Naive thymus-derived CD8-positive, alpha-beta T cell (primary cell): ENCODE measurements at places on chromosomes 16 and 17. TPM values are rescaled to one million over a fixed set of nuclear protein-coding genes. Genes with fewer than 3 reads are reported as not detected.

DNA sequence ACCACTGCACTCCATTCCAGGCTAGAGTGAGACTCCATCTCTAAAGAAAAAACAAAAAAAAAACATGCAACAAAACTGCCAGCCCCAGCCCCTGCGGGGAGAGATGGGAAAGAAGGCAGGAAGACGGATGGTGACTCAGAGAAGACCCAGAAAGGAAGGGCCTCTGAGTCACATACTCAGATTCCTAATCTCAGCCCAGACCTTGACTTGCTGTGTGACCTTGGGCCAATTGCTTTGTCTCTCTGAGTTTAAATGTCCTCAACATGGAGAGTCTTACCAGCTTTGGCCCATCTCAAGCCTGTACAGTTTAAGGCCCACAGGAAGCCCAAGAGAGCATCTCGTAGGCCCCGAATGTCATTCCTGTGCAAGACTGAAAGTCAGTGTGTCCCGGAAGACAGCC is 86.5 kb upstream of the LHX1 start:
- no peak for DNase-seq

DNA sequence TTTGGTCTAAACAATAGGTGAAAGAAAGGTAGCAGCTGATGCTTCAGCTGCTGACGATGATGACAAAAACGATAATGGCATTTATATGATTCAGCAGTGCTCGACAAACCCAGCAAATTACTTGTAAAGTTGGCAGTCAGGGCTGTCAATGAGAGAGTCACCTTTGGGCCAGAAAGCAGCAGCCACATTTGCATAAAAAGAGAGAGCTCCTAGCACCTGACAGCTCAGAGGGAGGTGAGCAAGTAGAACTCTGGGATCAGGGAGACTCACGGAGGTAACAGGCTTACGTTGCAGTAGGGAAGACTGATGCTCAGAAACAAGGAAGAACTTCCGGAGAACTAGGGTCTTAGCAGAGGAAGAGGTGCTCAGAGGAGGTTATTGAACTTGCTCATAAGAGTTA is 291.9 kb upstream of the ZFHX3 start:
- no peak for DNase-seq

- DNase-seq = no peak
Observed at GRCh38 chr16:17565605-17566004, 94.8 kb upstream of the XYLT1 start.

DNA sequence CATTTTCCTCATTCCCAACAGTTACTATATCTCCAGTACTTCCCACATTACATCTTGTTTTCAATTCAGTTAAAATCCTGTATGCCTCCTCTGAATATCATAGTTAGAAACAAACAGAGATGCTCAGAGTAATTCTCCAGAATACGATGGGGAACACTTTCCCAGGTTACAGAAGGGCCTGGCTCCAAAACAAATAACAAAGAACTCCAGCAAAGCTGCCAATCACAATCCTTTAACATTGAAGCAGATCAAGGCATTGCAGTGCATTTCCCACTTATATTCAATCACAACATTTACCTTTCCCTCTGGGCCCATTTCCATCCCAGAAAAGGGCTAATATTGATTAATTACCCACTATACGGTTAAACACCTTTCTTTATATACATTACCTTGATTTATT is 29.4 kb upstream of the PMFBP1 start:
- no peak for DNase-seq

GRCh38 chr17:33371377-33371776 is 78.3 kb upstream of the ASIC2 start:
- no peak for DNase-seq

DNA sequence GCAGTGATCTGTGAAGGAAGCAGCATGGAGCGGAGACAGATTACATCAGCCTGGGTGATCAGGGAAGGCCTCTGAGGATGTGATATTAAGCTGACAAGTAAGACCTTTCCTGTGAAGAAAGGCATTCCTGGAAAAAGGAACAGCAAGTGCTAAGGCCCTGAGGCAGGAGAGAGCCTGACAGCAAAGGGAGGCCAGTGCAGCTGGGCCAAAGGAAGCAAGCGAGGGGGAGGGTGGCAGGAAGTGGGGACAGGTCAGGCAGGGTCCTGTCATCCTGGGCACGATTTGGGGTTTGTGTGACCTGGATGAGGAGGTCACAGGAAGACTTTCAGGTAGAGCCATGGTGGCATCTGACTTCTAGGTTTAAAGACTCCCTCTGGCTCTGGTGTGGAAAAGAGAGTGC is 12.3 kb downstream of the CPNE2 start:
- DNase-seq = no peak

DNA sequence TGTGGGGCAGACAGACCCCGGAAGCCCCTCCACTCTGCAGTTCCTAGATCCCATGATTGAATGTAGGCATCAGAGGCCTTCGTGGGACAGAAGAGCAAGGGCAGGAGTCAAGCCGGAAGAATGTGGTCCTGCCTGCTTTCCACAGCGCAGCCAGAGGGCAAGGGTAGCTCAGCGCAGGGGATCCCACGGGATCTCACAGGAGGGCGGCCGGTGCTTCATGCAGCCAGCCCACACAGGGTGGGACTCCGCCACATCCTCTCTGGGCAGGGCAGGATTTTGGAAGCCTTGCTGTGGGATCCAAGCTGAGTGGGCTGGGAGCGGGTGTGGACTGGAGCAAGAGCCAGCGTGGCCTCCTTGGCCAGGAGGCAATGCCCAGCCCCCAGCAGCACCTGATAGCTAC is 13.0 kb downstream of the KATNB1 start:
- no peak for DNase-seq

DNA sequence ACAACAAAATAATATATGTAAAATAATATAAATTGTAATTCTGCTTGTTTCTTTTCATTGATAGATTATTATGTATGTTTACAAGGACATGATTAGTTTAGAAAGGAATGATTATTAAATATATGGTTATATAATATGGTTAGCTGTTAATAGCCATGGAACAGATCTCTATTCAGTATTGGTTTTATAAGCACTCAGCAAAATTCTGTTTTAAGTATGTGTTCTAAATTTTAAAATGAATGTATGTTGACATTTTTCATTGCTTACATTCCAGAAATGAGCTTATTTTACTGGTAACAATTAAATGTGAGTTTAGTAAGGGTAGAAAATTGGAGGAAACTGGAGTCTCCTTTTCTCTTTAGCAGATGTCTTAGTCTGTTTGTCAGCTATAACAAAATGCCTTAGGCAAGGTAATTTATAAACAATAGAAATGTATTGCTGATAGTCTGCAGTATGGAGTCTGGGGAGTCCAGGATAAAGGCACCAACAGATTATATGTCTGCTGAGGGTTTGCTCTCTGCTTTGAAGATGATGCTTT is 45.4 kb downstream of the NFAT5 start:
- DNase-seq = no peak

GRCh38 chr17:58706351-58707140 is 14.1 kb downstream of the RAD51C start:
- no peak for DNase-seq

DNA sequence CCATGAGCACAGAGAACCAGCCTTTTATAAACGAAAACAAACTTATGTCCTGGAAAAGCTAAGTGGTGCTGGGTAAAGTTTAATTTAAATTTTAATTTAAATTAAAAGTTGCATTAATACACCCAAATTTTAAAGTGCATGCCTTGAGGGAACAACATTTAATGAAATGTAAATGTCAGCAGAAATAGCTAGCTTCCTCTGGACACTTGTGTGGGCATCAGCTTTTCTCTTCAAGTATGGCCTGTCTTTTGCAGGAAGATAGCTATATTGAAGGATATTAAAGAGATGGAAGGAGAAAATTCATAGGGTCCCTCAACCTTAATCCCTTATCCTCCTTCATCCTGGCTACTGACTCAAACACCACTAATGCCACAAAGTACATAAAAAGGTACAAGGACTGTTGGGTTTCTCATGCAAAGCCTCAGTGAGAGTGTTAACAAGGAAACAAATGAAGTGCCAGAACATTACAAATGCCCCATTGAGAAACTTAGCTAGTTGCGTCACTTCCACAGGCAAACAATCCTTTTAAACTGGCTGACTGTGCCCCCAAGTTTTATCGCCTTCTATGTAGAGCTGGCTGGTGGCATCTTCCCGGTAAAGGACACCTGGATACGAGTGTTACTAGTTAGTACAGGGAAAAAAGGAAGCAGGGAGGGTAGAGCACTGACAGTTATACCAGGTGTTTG is 14.1 kb downstream of the PHF12 start:
- no peak for DNase-seq

GRCh38 chr17:30597776-30598288 is 120.6 kb downstream of the GOSR1 start:
- DNase-seq = no peak

DNA sequence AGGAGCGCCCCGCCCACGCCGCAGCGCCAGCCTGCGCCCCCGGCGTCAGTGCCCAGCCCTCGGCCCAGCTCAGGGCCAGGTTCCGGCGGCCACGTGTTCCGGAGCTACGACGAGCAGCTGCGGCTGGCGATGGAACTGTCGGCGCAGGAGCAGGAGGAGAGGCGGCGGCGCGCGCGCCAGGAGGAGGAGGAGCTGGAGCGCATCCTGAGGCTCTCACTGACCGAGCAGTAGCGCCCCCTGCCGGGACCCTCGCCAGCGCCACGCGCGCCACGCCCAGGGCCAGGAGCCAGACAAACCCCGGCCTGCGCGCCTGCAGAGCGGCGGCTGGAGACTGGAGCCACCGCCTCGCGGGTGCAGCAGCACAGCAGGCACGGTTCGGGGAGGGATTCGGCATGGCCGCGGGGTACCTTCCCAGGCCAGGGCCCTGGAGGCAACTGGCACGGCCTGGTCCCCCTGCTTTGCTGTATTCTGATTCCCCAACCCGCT is 9.3 kb downstream of the CORO6 start:
- DNase-seq = peak; percentile 82

DNA sequence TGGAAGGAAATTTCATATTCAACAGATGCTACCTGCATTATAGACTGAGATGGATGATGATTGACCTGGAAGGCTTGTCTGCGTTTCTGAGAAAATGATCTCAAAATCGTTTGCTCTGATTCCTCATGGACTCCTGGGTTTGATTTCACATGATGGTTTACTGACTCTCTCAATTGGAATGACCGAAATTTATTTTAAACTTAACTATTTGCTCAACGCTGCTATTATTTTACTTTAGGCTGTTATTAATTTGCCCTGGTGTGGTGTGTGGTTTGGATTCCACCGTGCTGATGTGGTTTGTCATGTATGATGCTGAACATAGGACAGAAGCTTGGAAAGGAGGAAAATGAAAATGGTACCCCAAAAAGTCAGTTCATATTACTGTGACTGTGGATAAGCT is 37.3 kb upstream of the ELAC2 start:
- DNase-seq = no peak

DNA sequence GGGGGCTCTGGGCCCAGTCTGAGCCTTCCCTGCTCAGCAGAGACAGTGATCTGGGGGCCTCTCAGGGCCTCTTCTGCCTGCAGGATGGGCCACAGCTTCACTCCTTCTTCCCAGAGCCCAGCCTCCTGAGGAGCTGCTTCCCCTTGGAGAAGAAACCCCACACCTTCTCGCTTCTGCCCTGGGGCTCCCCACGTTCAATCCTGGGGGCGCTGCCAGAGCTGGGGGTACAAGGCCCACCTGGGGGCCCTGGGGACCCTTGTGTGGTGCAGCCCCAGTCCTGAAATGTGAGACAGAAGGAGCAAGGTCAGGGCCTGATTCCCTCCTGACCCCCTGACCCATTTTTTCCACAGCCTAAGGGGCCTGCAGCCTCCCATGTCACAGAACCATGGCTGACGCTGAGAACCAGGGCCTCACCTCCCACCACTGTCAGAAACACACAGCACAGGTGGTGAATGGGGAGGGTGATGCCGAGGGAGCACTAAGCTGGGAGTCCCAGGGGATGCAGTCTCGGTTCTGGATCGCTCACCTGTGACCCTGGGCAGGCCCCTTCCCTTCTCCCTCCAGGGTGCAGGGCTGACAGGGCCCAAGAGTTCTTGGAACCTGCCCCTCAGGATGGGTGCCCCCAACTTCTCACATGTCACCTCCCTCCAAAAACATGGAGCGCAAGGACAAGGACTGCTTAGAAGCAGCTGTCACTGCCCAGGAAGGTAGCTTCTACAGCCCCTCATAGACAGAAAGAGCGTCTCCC is 21.6 kb upstream of the MPO start:
- no peak for DNase-seq

GRCh38 chr17:8900626-8901585 is 33.4 kb upstream of the PIK3R6 start:
- peak; percentile 41 for DNase-seq

DNA sequence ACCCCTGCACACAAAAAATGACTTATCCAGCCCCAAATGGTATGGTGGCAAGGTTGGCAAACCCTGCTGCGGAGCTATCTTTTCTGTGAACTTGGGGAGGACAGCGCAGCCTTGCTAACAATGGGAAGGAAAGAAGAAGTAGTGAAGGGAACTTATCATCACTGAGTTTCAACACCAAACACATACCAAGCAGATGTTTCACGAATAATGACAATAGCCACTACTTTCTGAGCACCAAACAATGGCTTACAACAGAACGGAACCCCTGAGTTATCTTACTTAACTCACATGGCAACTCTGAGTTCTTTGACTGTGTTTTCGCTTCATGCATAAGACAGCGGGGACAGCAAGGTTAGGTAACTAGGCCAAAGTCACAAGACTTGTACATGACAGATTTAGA is 148.9 kb downstream of the XYLT1 start:
- no peak for DNase-seq

- DNase-seq = no peak
Observed at GRCh38 chr17:57889892-57890856, 40.3 kb upstream of the MRPS23 start.

GRCh38 chr16:62602790-62603189 is 566.6 kb upstream of the CDH8 start:
- no peak for DNase-seq

DNA sequence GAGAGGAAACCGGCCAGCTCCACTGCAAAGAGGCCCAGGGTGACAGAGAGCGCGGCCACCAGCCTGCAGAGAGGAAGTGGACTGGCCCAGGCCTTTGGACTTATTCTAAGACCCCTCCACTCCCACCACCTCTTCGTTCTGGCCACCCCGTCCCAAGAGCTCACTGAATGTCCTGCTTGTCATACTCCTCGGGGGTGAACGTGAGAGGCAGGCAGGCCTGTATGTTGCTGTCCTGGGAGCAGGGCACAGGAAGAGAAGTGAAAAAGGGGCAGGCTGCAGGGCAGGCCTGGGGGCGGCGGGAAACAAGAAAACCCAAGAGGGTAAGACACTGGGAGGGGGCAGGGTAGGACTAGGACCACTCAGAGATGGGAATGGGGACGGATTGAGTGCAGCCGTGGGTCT is 384 bp downstream of the TMEM107 start:
- DNase-seq = no peak

GRCh38 chr17:50260501-50260911 is 13.8 kb upstream of the TMEM92 start:
- no peak for DNase-seq

GRCh38 chr17:70365091-70365583 is 195.8 kb downstream of the KCNJ2 start:
- DNase-seq = no peak

The TPSG1 gene
- polyA plus RNA-seq = not detected

The IGFALS gene
- polyA plus RNA-seq = not detected

The CCP110 gene
- polyA plus RNA-seq = 8.2 TPM

The NPTX1 gene
- not detected for polyA plus RNA-seq

The KRTAP17-1 gene
- polyA plus RNA-seq = not detected

The TAC4 gene
- polyA plus RNA-seq = not detected

The CCL2 gene
- not detected for polyA plus RNA-seq

The CX3CL1 gene
- not detected for polyA plus RNA-seq

The LDHD gene
- not detected for polyA plus RNA-seq

The CCL4L2 gene
- polyA plus RNA-seq = not detected

The NPIPA7 gene
- polyA plus RNA-seq = not detected

The GAN gene
- 2.2 TPM for polyA plus RNA-seq

The TK1 gene
- polyA plus RNA-seq = 1.1 TPM

The CD300E gene
- polyA plus RNA-seq = 0.06 TPM

The RAB26 gene
- 0.27 TPM for polyA plus RNA-seq

The ABCC12 gene
- not detected for polyA plus RNA-seq

The SMPD3 gene
- polyA plus RNA-seq = 0.80 TPM

The TBC1D3I gene
- 0.09 TPM for polyA plus RNA-seq

The PMP22 gene
- polyA plus RNA-seq = not detected

The EIF4A3 gene
- polyA plus RNA-seq = 88.6 TPM
